ENCODE measurements at places on chromosomes 3 and 15. TPM values are rescaled to one million over a fixed set of nuclear protein-coding genes. Genes with fewer than 3 reads are reported as not detected.

GATM gene
- 0.25 TPM for total RNA-seq

NR1I2 gene
- 0.12 TPM for total RNA-seq

RHO gene
- total RNA-seq, result not detected

PIK3R4 gene
- total RNA-seq, result 22.8 TPM

GOLGA8M gene
- total RNA-seq, result not detected

PGBD4 gene
- 2.0 TPM for total RNA-seq

GOLGA6D gene
- not detected for total RNA-seq

Measured in NCI-H460 (cell line).